Stimulated activated CD4-positive, alpha-beta T cell treated with anti-CD3 and anti-CD28 coated beads, Interleukin-15, amount 100 ng/mL, for 48 hours (primary cell): ENCODE measurements at places on chromosomes 5 and 9.

- no peak for DNase-seq
Measured at GRCh38 chr5:38932854-38933408, 87.1 kb downstream of the OSMR start.

GRCh38 chr5:103450333-103451061 lies 112.1 kb downstream of the NUDT12 start:
- DNase-seq: no peak

GRCh38 chr9:111099199-111100008 lies 61.1 kb upstream of the LPAR1 start:
- DNase-seq: no peak

DNA sequence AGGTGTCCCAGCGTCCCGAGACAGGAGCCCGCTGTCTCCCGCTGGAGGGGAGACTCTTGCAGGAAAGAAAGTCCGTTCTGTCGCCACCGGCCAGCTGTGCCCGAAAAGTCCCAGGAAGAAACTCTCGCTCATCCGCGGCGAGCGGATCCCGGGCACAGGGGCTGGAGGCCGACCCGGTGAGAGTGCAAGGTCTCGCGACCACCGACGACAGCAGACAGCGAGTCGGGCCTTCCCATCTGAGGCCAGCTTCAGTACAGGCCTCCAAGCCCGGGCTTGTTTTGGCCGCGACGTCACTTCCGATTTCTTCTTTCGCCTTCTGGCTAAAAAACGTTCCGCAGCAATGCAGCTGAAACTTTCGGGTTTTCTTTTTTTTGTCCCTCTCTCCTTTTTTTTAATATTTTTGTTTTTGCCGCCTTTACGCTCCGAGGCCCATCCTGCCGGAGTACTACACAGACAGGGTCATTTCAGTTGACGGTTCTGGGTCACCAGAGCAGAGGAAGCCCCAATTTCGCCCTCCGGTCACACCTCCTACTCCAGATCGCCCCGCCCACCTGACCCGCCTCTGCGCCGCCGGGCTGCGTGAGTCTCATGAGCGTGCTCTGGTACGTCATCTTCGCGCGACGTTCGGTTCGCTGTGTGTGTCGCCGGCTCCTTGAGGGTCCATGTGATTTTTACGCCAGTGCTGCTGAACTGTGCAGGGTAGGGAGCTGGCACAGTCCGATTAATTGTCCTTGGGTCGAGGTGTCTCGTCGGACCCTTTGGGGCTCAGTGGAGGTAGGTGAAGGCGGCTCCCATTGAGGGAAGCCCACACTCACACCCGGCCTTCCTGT lies at the start of the genes ANKRA2 and UTP15:
ANKRA2 (minus strand) TSS at position 501 of the 830 bp plus-strand sequence. CDS start 2,758 bp downstream, outside the sequence.
UTP15 (plus strand) TSS at position 605 of the 830 bp plus-strand sequence. CDS start 1,602 bp downstream, outside the sequence.
- DNase-seq: peak; percentile 96

GRCh38 chr9:4389755-4390154 lies 89.9 kb upstream of the GLIS3 start:
- DNase-seq: no peak

GRCh38 chr9:138083873-138084272 lies 206.3 kb downstream of the CACNA1B start:
- no peak for DNase-seq

GRCh38 chr5:166324372-166324771 lies 1967.1 kb upstream of the WWC1 start:
- no peak for DNase-seq

DNA sequence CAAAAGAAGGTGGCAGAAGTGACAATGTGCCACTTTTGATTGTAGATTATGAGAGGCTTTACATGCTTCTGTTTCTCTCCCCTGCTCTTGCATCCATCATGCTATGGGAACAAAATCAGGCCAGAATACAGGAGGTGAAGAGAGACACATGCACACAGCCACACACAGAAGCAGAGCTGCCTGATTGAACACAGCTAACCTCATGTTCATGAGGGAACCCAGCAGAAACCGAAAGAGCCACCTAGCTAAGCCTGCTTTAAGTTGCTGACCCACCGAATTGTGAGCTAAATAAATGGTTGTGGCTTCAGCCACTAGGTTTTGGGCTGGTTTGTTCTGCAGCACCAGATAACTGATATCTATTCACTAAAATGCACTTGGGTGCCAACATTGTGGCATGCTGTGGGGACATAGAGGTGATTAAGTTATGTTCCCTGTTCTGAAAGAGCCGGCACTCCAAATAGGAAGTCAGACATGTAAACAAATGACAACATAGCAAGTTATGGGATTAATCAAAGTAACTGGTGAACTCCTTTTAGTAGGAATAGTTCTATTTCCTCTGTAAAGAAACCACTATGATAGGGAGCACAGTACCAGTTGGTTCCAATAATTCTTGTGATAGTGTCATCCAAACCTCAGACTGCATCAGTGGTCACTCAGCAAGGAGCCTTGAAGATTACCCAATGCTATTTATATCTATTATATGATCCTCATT lies 93.6 kb upstream of the TNC start:
- no peak for DNase-seq

GRCh38 chr5:54484219-54484894 lies 28.9 kb downstream of the HSPB3 start:
- no peak for DNase-seq

- DNase-seq: no peak
Measured at GRCh38 chr9:37301042-37301853, 121.2 kb upstream of the GRHPR start.

- DNase-seq: no peak
Measured at GRCh38 chr5:61595426-61595825, 263.4 kb downstream of the ZSWIM6 start.

GRCh38 chr5:98906756-98907355 lies 22.0 kb downstream of the CHD1 start:
- no peak for DNase-seq

DNA sequence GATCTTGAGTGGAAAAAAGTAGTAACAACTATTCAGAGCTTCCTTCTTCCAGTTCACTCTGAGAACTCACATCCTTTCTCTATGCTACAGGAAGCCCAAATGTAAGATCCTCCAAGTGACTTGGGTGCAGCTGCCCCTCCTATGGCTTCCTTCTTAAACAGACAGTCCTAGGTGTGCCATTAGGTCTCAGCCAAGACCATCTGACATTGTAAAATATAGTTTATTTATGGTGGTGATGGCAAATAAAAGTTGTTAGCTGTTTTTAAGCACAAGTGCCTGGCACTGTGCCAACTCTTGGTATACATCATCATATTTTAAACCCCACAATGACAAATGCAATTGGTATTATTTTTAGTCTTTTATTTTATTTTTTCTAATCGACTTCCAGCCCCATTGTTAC lies 58.1 kb downstream of the TMEM252 start:
- no peak for DNase-seq

- DNase-seq: no peak
Measured at GRCh38 chr9:111559000-111559610, 34.1 kb downstream of the ZNF483 start.

DNA sequence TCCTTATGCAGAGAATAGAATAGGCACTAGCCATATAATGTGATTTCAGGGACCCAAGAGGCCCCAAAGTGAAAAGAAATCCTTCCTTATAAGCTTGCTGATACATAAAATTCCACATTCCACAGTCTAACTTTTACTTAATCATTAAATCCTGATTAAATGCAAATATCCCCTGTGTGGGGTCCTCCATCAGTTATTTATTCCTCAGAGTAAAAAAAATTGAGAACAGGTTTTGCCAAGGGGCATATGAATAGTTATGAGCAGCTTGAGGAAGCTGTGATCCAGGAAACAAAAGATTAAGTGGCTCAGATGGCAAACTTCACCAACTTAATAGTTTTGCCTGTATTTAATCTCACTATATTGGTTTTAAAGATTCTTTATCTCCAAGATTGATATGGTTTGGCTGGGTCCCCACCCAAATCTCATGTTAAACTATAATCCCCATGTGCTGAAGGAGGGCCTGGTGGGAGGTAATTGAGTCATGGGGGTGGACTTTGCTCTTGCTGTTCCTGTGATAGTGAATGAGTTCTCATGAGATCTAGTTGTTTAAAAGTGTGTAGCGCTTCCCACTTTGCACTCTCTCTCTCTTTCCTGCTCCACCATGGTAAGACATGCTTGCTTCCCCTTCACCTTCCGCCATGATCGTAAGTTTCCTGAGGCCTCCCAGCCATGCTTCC lies 324.9 kb downstream of the NPR3 start:
- no peak for DNase-seq

DNA sequence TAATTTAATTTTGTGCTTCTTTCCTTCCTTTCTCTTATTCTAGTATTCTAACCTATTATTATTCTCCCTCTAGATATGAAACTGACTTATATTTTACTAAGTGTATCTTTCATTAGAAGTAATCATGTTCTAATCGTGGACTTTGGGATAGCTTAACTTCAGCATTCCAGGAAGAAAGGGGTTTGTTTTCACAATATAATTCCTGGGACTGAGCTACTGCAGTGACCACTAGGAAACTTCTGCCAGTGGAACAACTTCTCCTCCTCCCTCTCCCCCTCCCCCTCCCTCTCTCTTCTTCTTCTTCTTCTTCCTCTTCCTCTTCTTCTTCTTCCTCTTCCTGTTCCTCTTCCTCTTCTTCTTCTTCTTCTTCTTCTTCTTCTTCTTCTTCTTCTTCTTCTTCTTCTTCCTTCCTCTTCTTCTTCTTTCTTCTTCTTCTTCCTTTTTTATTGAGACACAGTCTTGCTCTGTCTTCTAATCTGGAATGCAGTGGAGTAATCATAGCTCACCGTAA lies 127.9 kb downstream of the NNT start:
- DNase-seq: no peak

- DNase-seq: no peak
Measured at GRCh38 chr5:87541033-87541432, 128.3 kb upstream of the CCNH start.

DNA sequence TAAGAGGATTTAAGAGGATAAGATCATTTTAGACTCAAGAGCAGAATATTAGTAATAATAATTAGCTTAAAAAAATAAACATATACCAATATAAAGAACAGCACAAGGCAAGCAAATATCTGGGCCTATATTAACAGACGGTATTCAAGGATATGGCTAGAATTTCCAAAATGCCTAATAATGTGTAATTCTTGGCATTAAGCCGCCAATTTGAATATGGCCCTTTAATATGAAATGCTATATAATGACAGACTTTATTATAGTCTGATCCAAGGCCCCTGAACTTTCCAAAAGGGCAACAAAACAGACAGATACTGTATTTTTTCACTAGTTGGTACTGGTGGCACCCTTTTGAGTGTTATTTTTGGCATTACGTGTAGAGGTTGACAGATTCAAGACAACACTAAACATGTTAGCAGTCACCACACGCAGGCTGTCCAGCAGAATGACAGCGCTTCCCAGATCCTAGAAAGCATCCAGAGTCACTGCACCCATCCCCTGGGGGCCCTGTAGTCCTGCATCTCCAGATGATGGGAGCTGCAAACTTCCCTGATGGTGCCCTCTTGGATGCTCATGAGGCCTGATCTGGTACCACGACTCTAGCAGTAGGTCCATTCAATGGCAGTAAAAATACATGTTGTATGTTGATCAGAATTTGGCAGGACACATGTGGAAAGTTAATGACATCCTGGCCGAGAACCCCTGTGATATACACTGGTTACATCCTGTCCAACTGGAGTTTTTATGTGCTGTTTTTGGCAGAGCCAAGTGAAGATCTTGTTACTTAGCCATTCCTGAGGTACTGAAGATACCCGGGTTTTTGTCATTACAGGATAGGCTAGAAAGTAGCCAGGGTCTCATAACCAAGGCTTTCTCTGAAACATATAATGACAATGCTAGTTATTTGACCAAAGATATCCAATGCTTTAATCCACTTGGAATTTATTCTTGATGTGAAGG lies 1.7 kb upstream of the ABL1 start:
- DNase-seq: no peak

DNA sequence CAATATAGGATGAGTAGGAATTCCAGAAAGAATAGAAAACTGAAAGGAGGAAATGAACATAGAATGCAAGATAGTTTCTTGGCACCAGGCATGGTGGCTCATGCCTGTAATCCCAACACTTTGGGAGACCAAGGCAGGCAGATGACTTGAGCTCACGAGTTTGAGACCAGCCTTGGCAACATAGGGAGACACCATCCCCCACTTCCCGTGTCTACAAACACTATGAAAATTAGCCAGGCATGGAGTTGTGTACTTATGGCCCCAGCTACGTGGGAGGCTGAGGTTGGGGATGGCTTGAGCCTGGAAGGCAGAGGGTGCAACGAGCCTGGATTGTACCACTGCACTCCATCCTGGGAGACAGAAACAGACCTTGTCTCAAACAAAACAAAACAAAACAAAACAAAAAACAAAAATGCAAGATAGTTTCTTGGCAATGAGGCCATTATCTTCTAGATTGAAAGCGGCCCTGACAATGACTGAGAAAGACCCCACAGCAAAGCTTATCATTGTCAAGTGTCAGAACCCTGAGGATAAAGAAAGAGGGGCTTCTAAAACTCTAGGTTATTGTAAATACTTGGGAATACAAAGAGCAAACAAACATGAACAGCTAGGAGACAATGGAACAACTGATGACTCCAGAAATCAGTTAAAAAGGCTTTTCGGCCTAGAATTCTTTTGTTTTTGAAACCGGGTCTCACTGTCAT lies 9.2 kb downstream of the SQSTM1 start:
- no peak for DNase-seq

GRCh38 chr9:4243877-4244812 lies 55.7 kb downstream of the GLIS3 start:
- DNase-seq: no peak

DNA sequence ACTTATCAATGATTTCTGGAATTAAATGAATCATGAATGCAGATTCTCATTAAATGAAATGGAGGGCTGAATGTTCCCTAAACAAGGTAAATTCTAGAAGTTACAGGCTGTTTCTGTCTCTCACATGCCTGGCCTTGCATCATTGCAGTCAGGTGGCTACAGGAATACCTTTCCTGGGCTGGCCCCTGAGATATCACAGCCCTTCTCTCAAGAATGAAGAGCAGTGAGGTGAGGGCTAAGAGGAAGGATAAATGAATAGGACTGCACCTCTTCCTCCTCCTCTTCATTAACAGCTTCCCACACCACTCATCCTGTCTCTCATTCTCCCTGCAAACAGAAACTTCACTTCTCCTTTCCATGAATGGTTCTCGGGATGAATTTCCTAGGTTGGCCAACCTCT lies 22.5 kb downstream of the ARHGEF28 start:
- DNase-seq: no peak

GRCh38 chr9:132312873-132313272 lies 41.9 kb downstream of the SETX start:
- DNase-seq: no peak

DNA sequence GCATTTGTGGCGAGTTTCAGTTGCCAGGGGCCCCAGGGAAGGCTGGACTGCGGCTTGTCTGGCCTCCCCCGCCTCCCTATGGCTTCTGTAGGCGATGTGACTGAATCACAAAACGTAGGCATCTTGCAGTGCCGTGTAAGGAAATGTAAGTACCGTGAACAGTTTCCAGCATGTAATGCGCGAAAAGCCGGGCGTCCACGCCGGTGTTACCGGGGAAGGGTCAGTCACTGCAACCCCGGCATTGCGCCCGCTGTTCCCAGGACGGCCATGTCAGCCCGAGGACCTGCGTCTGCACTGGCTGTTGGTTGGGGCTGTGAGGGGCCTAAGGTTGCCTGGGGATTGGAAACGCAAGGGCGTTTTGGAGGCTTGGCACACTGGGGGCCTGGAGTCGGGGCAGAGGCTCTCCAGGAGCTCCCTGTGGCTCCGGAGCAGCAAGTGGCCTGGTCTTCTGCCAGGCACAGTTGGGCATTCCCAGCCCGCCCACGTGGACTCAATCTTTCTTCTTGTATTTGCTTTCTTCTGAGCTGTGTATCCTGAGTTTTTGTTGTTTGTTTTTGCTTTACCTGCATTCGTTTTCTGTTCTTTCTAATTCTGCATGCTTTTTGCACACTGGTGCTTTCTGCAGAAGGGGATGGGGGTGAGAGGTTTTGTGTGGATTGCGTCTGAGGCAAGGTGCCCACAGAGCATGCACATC lies 36.9 kb upstream of the PLEKHG4B start:
- DNase-seq: no peak
